ENCODE measurements at places on chromosomes 5 and 9.

GRCh38 chr9:136495238-136495800, 12.5 kb upstream of the SEC16A start:
- DNase-seq, result no peak

GRCh38 chr5:137606401-137606800, 107.3 kb upstream of the SPOCK1 start:
- no peak for DNase-seq

DNA sequence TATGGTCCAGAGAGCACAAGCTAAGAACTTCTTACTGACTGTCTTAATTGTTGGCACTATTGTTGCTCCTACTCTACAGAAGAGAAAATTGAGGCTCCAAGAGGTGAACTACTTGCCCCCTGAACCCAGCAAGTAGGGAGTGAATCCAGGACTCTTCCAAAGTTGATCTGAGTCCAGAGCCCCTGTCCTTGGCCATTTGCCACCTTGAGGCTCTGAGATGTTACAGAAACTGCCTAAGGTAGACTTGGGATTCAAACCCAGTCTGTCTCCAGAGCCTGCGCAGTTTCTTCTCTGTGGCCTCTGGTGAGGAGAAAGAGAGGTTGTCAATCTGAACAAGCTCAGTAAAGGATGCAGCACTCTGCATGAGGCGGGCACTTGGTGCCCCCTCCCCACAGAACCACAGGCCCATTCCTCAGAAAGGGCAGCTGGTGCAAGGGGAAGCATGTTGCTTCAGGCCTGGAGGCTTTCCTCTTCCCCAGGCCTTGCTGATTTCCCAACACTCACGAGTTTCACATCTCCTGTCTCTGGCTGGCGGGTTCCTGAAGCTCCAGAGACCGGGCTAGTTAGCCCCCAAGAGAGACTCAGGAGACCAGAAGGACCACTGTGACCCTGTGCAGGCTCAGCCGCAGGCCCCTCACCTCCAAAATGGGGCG, 2.9 kb upstream of the LCP2 start:
- no peak for DNase-seq

- DNase-seq, result peak; percentile 88
Observed at GRCh38 chr5:133244242-133244641, 192.4 kb downstream of the HSPA4 start.

DNA sequence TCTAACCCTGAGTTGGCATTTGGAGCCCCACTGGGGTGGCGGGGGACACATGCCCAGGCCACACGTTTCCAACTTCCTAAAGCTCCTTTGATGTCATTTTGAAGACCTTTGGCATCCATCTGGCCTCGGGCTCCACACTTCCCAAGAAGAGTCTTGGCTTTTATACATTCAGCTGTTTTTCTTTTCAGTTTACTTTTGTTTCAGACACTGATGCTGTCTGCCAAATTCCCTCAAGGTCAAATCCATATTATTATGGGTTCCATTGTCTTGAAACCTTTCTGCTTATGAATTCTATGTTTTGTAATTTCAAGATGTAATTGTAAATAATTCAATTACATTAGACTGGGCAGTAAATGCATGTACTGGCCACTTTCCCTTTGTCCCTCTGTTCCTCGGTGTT, 23.7 kb upstream of the NFIB start:
- DNase-seq, result no peak

DNA sequence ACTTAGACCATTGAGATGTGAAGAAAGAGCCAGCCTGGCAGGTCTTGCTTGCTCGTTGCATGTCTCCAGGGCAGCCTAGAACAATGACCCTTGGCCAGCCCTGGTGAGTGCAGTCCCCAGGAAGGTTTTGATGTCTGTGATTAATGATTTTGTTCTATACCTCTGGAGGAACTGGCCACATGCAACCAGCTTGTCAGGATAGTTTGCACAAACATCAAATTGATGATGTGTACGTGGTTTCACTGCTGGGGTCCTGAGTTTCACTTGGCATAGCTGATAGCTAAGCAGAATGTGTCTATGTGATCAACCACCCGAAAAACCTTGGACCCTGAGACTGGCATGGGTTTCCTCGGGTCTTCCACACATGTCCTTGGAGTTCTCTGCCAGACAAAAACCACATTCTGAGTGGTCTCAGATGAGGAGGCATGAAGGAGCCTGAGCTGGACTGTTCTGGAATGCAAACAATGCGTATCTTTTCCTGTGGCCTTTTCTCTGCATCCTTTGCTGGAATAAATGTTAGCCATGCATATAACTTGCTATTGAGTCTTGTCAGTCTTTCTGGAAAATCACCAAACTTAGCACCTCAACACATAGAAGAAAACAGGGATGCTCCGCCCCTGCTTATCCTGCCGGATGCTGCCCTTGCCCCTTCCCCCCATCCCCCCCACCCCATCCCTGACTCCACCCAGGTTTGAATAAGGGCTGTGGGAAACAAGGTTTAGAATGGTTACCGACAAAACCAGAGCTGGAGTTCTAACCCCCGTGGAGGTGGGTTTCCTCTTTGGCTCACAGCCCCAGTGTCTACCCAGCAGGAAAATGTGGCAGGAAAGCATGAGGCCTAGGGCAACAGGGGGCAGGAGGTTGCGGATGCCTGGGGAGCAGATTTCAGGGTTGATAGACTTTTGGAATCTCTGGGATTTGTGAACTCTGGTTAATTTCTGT, 50.1 kb upstream of the ANKRD33B start:
- no peak for DNase-seq

DNA sequence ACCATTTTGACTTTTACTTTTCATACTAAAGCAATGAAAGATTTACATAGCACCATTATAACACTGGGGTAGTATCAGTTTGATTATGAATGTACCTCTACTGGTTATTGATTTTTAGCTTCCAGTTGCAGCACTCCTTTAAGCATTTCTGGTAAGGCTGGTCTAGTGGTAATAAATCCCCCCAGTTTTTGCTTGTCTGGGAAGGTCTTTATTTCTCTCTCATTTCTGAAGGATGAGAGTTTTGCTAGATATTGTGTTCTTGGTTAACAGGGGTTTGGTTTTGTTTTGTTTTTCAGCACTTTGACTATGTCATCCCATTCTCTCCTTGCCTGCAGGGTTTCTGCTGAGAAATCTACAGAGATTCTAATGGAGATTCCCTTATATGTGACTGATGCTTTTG, 26.9 kb upstream of the IGFBPL1 start:
- no peak for DNase-seq

DNA sequence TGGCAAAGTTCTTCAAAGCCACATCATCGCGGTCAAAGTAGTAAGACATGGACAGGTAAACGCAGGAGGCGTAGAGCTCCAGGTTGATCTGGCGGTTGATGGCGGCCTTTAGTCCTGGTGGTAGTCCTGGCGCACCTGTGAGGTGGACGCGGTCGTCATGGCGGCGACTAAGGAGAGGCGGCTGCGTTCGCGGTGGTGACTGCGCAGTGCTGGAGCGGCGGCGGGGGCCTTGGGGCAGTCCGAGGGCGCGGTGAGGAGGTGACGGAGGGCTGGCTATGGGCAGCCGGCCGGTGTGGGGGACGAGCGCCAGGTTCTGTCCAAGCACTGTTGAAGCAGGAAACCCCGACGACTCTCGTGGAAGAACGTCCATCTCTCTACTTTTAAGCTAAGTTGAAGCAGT, 136.8 kb downstream of the BASP1 start:
- DNase-seq, result no peak

DNA sequence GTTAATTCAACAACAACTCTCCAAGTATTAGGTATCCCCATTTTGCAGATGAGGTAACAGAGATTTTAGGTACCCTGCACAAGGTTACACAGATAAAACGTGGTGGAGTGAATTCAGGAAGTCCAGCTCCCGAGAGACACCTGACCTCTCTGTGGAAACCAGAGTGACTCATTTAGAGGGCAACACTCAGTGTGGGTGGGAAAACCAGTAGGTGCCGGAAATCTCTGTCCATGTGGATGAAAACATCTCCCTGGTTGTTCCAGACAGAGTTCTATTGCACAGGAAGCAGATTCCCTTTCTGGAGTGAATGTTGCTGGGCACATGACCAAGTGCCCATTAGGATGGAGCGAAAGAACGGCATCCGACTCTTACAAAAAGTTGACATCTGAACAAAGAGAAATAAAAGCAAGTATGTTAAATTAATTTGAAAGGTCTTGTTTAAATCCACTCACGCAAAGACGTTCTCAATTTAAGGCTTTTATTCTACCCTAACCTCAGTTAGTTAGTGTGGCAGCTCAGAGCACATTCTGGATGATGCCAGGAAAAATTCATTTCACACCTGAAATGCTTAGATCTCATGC, 391.9 kb upstream of the WWC1 start:
- DNase-seq, result no peak

DNA sequence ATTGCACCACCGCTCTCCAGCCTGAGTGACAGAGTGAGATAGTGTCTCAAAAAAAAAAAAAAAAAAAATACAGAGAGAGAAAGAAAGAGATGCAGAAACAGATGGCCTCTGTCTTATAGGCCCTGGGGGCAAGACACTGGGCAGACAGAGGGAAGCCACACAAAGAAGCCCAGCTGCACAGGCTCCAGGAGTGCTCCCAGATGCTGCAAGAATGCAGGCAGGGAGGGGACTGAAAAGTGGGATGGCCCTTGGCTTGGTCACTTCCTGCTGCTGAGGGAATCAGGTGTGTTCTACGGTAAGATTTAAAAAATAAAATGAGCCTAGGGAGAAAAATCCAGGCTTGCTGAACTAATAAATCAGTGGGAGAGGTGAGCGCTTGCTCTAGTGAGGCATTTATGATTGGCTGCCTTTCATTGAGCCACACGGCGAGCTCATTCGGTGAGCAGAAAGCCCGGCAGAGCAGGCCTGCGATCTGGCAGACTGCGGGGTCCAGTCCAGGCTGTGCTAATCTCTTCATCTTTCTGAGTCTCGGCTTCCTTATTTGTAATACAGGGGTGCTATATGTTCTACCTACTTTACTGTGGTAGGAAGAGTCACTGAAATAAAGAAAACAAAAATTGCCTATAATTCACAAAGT, 80.6 kb downstream of the RAD23B start:
- DNase-seq, result no peak

- no peak for DNase-seq
Observed at GRCh38 chr9:79685577-79685976, 113.8 kb downstream of the TLE4 start.

GRCh38 chr9:20373263-20373662, 249.0 kb downstream of the MLLT3 start:
- peak; percentile 60 for DNase-seq

GRCh38 chr5:135158982-135159381, 125.0 kb upstream of the PITX1 start:
- DNase-seq, result no peak

DNA sequence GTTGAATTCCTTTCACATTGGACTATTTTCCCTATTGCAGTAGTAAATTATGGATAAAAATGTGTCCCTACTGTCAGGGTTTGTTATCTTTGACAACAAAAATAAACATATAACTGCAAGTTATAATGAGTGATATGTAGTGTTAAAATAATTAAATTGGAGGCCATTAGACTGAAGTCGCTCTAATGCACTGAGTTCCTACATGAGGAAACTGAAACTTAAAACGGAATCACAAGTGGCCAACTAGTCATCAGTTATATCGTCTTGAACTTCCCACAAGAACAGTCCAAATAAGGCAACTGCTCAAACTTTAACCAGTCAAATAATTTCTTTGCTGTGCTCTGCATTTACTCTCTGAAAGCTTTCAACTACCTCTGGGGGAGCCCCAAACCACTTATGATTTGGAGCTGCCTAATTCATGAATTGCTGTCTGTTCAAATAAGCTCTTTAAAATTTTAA, 2.1 kb upstream of the IFT74 start:
- DNase-seq, result no peak

DNA sequence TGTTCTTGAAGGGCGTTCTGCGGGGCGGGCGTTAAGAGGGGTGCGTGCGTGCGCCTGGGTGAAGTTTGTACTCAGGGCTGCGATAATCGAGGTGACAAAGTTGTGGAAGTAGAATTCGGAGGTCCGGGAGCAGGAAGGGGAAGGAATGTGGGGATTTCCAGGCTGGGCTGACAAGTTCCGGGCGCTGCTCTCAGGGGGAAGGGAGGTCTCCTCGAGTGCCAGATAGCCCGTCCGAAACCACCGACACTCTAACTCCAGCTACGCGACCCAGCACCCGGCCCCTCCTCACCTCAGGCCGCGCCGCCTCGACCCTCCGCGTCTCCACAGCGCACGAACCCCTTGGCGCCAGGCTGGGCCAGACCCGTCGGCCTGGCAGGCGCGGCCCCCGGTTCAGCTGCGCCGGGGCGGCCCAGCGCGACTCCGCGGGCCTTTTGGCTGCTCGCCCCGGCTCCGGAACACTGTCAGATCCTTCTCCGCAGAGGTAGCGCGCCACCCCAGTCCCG, at the start of gene IL6ST:
IL6ST (minus strand) TSS at position 469 of the 503 bp plus-strand sequence. CDS start 18,685 bp downstream, outside the sequence.
- DNase-seq, result no peak

DNA sequence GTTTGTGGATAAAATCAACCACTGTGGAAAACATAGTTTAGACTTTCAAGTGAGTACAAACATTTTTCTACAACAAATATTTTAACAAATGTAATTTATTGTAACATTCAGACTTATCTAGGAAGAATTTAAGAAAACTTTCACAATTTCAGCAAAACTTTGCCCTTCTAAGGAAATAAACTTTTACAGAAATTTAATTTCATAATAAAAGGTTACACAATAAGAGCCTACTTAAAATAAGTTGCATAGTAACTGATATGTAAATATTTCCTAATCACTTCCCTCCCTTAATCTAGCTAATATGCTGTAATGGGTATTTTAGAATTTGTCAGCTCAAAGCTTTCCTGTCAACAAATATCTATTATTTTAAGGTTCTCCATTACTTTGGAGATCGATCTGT, 1899.9 kb downstream of the MAT2B start:
- DNase-seq, result no peak

DNA sequence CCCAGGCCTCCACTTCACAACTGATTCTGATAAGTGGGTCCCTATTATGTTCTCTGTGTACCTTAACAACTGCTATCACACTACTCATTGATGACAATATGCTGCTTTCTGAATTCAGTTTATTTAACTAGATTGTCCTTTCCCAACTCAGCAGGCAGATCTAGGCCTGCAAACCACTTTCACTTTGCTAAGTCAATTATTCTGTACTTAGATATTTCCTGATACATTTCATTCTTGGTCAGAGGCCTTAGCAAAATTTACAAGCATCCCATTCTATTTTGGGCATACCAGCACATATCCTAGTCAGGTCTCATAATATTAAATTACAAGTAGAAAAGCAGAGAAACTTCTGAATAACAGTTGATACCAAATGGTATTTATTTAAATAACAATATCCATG, 235.7 kb upstream of the HAPLN1 start:
- DNase-seq, result no peak

GRCh38 chr5:153641183-153641688, 150.8 kb downstream of the GRIA1 start:
- no peak for DNase-seq

GRCh38 chr9:117725426-117725887, 21.3 kb downstream of the TLR4 start:
- no peak for DNase-seq

DNA sequence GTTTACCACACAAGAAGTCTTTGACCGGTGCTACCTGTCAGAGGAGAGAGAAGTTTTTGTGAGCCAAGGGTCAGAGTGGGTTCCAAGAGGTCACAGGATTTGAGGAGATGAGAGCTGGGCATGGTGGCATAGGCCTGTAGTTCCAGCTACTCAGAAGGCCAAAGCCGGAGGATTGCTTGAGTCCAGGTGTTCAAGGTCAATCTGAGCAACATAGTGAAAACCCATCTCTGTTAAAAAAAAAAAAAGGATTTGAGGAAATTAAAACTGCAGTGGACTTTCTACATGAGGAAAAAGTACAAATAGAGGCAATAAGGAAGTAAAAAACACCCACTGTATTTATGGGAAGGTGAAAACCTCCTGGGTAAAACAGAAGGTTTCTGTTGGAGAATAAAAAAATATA, 63.8 kb downstream of the PHAX start:
- DNase-seq, result no peak
